ENCODE measurements at places on chromosomes 11 and 22. TPM values are rescaled to one million over a fixed set of nuclear protein-coding genes. Genes with fewer than 3 reads are reported as not detected.

DNA sequence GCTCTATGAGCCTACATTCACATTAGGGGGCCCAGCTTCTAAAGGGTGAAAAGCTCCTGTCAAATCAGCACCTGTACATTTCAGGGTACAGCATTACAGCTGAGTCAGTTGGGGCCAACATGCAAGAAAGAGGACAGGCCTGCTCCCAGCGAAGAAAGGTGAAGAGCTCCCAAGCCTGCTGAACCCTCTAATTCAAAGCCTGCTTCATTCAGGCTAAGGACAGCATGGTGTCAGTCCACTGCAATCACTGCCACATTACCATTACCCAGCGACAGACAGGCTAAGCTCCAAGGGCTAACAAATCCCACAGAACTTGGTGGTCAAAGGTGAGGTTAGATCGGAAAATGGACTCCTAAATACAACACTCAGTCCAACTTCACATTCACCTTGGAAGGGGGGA lies 65.4 kb upstream of the CHRM4 start:
- DNase-seq = no peak

GRCh38 chr22:37457093-37457893 lies 28.9 kb downstream of the MFNG start:
- DNase-seq = peak; percentile 86

DNA sequence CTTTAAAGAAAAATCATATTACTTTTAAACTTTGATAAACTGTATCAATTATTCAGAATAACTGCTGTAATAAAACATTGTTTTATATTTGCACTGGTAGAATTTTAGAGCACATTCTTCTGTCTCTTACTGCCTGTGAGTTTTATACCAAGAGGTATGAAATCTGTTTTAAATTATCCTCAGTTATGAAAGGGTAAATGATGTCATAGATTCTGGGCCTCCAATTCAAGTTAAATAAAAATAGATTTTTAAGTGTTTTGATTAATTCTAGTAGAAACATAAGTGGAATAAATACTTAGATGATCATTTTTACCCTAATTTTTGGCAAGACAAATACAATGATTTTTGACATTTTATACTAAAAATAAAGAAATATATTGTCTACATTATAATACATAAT lies 93.0 kb downstream of the GUCY1A2 start:
- no peak for DNase-seq

DNA sequence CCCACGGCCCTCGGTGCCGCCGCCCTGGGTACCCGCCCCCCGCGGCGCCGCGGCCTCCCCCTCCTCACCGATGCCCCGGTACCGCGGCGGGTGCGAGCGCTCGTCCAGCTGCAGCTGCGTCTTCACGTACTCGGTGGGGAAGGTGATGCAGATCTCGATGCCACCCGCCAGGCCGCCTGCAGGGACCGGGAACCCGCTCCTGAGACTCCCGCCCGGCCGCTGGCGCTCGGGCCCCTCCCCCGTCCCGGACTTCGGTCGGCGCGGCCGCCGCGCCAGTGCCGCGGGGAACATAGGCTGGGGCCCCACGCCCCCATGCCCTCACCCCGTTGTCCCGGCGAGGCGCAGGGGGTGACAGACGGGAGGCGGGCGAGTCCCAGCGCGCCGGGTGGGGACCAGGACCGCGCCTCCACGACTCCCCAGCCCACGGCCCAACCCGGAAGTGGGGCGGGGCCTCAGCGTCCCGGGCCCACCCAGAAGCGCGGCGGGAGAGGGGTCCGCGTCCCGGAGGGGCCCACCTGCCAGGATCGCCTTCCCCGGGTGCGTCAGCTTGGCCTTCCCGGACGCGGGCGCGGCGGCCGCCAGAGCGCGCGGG lies 375 bp downstream of the SLC25A1 start:
- peak; percentile 48 for DNase-seq

DNA sequence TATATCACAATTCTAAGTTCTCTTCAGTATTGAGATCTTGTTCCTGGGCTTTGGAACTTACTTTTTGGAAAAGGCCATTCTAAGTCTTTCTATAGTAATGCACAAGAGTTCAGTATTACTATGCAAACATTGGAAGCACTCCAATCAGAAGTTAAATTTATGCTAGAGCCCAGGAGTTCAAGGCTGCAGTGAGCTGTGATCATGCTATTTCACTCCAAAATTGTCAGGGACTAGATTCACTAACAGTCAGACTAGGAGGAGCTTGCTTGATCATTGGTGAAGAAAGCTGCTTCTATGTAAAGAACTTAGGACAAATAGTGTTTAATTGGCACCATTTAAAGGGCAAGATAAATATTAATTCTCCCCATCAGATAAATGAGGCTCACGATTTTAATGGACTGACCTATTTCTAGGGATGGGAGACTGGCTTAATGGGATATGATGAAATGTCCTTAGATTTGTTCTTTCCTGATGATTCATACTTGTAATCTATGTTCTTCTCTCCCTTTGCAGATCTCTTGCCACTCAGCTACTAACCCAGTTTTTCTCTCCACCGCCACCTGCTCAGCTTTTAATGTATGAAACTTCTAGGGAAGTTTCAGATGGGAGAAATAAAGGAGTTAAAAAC lies 32.6 kb upstream of the TMEM123 start:
- DNase-seq = no peak

- no peak for DNase-seq
Measured at GRCh38 chr22:27913162-27913741, 5.8 kb downstream of the PITPNB start.

The SLC22A9 gene
- not detected for total RNA-seq

The MRE11 gene
- total RNA-seq = 17.1 TPM

The KRTAP5-11 gene
- not detected for total RNA-seq

The ELFN2 gene
- 1.2 TPM for total RNA-seq

Data from endothelial cell (in vitro differentiated cells).